ENCODE measurements at places on chromosomes 13 and 19.
A peak's percentile ranks its signal among the peaks of the same experiment; 100 is the strongest.

DNA sequence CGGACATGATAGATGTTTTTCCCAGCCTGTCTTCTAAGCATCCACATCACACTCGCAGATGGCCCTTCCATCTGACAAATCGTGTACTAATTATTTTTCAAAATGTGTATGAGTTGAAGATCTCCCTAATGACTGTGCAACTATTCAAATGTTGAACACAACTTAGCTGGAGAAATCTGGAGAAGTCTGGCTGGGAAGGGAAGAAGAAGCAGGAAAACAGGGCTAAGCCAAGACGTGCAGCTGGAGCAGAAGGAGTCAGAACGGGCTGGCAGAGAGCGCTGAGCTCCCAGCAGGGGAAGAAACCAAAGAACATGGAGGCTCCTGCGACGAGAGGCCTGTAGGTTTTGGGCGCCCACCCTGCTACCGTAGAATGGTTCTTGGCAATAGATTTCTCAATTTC is 13.2 kb upstream of the LATS2 start:
- DNase-seq = no peak

DNA sequence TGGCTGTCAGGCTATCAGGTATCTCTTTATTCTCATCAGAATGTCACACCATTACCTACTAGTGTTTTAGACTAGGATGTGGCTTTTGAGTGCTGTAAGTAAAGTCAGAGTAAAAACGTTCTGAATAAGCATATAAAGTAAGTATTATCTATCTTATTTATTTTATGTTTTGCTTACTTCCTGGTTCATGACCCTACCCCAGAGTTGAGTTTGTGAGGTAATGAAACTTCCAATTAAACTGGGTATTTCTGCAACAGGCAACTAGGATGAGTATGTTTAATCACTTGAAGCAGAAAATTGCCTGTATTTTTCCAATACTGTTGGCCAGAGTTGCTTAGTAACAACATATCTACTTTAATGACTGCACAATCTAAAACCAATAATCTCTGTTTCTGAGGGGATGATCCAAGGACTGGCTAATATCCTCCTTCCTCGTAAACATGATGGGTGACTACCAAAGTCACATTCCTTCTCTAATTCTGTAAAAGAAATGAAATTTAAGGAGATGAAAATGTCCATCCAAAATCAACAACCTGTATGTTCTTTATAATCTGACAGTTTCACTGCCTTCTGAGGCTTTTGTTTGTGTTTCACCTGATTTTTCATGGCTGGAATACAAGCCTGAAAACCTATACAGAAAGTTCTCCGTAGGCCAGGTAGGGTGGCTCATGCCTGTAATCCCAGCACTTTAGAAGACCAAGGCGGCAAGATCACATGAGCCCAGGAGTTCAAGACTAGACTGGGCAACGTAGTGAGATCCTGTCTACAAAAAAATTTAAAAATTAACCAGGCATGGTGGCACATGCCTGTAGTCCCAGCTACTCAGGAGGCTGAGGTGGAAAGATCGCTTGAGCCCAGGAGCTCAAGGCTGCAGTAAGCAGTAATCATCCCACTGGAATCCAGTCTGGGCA is 83.1 kb downstream of the ABCC4 start:
- DNase-seq = no peak

GRCh38 chr19:46985542-46986415 is 33.9 kb upstream of the NPAS1 start:
- no peak for DNase-seq

GRCh38 chr19:1126984-1127760 is 23.4 kb downstream of the GPX4 start:
- no peak for DNase-seq

- no peak for DNase-seq
Measured at GRCh38 chr19:4916292-4917082, 7.2 kb downstream of the UHRF1 start.

DNA sequence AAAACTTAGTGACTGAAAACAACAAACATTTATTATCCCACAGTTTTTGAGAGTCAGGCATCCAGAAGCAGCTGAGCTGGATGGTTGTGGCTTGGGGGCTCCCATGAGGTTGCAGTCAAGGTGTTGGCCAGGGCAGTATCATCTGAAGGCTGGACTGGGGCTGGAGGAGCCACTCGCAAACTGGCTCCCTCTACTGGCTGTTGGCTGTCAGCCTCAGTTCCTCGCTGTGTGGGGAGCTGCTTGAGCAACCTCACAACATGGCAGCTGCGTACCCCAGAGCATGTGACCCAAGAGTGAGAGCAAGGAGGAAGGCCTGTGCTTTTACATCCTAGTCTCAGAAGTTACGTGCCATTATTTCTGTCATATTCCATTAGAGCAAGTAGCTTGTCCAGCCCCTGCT is 9.7 kb downstream of the YJU2 start:
- DNase-seq = no peak

GRCh38 chr19:53621885-53622740 is 9.7 kb upstream of the DPRX start:
- DNase-seq = no peak

- peak; percentile 37 for DNase-seq
Measured at GRCh38 chr13:36712770-36713169, 39.0 kb downstream of the SERTM1 start.

DNA sequence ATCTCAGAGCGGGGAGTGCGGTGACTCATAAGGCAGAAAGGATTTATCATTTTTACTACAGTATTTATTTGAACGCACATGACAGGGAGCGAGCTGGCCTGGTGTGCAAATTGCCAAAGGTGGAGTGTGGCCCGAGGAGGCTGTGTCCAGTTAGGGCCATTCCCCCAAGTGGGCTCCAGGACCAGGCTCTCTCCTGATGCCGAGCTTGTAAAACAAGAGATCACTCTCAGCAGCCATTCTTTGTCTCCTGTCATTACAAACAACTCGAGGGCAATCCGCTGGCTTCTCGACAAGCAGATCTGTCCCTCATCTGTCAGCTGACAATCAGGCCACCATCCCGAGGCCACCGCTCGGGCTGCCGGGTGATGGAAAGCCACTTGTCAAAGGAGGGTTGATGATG is 418.9 kb downstream of the ZNF536 start:
- no peak for DNase-seq

DNA sequence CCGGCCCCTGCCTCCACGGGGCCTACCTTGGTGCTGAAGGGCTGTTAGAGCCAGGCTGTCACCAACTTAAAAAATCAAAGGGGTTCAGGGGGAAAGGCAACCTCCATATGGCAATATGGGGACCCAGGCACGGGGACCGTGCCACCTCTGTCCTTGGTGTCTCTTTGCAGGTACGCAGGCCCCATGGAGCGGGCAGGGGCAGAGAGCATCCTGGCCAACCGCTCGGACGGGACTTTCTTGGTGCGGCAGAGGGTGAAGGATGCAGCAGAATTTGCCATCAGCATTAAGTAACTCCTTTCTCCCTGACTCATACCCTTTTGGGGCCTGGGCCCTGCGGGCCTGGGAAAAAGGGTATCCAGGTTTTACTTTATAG is 39.6 kb upstream of the ADGRE1 start:
- DNase-seq = no peak
